ENCODE measurements at places on chromosomes 12 and 14.

DNA sequence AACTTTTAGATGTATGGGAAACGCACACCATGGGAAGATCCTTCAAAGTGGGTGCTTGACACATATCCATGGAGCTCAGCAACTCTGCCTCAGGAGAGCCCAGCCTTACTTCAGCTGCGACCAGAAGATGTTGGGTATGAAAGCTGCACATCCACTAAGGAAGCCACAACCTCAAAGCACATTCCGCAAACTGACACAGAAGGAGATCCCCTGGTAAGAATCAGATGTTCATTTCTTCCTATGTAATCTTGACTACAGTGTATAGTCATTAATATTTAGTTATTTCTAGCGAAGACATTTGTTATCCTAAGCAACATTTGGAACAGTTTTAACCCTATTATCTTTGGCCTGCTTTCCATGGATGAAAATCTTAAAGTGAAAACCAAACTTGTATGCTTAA, 374.2 kb downstream of the NAV3 start:
- no peak for DNase-seq

DNA sequence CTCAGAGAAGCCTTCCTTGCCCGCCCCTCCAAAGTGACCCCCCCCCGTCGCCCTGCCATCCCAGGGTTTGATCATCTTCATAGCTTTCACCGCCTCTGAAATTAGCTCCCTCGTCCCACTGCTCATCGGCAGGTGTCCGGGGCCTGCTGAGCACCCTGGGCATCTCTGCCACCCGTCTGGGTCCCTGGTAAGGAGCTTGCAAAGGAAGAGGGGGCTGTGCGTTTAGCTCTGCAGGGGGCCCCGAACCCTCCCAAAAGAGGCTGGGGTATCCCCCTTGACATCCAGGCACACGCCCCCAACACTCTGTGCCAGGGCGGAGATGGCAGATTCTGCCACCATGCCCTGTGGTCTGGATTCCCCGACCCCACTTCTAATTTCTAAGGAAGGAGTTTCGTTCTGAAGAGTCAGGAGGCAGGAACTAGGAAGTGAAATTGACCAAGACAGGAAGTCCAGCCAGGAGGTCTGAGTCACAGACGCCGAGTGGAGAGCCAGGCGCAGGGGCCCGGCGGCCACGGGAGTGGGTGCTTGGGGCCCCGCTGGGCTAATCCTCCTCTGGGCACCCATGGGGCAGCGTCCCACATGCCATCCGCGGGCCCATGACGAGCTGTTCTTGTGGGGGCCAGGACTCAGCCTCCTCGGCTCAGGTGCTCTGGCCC, 95.7 kb downstream of the RFLNA start:
- peak; percentile 50 for DNase-seq

- DNase-seq: no peak
Observed at GRCh38 chr12:65162609-65163008, 6.8 kb upstream of the LEMD3 start.

DNA sequence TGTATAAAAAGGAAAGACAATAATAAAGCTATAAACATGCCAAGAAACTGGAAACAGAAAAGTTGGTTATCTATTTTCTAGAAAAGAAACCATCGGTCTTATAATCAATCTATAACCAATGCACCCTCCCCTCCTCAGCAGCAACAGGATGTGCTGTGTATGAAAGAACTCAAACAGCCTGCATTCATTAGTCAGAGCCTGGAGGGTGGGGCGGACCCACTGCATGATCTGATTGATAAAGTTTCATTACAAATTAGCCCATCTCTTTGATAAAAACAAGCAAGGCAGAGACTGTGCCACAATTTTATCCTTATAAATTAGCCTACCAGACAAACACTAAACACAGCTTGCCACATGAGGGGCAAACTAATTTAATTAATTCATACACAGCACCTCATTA, 448.1 kb downstream of the BCAT1 start:
- DNase-seq: no peak

- peak; percentile 7 for DNase-seq
Observed at GRCh38 chr12:80186727-80187217, 87.4 kb downstream of the OTOGL start.
